Activated naive CD4-positive, alpha-beta T cell treated with anti-CD3 and anti-CD28 coated beads, Interleukin-2, amount 50 U/mL, for 72 hours (primary cell): ENCODE measurements at places on chromosomes 7 and 10.

- DNase-seq, result no peak
These were observed 123.9 kb upstream of the BET1 start for GRCh38 chr7:94128072-94128471.

DNA sequence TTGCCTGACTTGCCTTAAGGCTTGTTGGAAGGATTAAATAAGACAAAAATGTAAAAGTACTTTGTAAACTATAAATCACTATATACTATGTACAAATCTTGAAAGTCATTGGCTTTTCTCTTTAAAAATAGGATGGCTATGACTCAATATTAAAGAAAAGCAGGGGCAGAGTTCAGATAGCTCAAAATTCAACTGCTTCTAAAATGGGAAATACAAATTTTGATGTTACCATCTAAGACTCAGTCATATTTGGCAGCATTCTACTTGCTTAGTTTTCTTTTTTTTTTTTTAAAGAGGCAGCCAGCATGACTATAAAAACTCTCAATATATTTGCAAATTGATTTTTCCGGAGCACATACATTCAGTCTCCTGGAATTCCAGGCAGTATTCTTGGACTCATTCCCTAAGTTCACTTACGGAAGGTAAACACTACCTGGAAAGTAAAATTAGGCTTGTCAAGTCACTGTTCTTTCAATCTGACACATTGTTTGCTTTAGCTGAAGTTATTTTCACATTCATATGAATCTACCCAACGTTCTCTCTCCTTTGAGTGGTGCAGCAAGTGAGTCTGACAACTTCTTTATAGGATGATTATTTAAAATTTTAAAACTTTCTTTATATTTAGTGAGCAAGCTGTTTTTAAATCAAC, 133.8 kb upstream of the CCDC6 start:
- DNase-seq, result no peak

DNA sequence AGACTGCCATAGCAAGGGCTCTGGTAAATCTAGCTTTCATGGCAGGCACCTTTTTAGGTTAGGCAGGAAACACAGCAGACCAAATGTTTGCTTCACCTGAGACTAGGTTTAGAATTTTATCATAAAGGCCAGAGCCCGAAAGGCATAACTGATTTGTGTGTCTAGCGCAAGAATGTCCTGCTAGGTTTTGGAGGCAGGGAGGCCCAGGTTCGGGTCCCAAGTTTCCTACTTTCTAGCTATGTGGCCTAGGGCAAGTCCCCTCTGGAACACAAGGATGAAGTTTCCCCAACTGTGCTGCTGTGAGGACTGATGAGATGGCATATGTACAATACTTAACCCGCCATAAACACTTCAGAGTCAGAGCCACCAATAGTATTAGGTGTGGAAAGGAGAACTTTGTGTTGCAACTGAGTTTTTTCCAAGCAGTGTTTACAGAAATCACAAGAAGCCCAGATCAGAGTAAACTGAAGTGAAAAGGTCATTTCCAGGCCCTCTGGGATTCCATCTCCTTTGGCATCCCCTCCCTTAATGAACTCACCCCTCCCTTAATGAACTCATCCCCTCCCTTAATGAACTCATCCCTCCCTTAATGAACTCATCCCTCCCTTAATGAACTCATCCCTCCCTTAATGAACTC, 244.9 kb downstream of the SKAP2 start:
- no peak for DNase-seq

- DNase-seq, result no peak
These were observed 24.9 kb downstream of the LRRC20 start for GRCh38 chr10:70357565-70357964.

DNA sequence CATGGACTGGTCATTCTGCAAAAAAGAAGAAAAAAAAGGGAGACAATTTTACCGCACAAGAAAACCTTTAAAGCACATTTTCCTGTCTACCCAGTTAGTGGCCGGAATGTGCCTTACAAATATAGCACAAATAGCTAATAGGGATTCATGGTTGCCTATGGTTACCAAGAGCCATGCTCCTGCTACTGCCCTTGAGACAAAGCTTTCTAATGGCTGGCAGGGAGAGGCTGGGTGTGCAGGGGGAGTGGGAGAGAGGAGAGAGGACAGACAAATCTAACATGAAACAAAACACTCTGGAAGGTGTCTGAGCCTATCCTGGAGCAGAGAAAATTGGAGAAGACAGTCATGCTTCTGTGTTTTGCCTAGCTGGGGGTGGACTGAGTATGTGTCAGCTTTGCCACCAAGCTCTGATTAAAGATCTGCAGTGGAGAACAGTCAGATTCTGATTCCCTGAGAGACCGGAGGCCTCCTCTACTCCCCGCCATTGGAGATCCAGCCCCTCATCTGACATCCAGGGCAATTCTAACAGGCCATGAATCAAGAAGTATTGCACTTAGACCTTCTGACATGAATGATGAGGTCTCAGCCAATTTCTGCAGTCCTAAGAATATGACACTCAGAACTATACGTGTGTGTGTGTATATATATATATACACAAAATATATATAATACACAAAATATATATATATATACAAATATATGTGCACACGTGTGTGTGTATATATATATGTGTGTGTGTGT, 80.2 kb downstream of the PRTFDC1 start:
- no peak for DNase-seq

DNA sequence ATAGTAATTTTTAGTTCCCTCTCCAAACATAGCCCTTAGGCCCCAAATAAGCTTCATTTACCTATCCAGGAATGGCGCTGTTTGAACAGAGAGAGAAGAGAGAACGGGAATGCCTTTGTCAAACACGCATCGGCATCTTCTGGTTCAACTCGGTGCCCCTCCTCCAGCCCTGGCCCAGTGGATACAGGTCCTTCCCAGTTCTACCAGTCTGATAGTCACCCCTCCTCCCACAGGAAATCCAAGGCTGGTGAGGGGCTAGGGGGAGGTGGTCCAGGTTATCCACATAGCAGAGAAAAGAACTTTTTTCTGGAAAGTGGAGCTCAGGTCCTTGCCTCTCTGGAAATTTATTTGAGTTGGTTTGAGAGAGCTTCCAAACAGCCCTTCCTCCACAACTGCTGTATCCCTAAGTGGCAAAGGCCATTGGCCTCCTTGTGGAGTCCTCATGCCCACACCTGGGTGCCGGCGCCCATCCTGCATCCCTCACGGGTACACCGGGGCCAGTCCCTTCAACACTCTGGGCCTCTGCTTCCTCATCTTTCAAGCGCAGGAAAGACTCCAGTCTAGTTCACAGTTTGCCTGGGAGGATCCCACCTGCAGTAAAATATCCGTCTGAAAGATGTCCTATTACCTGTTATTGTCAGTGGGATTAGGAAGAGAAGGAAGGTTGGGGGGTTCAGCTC, 287.4 kb downstream of the CELF2 start:
- no peak for DNase-seq

DNA sequence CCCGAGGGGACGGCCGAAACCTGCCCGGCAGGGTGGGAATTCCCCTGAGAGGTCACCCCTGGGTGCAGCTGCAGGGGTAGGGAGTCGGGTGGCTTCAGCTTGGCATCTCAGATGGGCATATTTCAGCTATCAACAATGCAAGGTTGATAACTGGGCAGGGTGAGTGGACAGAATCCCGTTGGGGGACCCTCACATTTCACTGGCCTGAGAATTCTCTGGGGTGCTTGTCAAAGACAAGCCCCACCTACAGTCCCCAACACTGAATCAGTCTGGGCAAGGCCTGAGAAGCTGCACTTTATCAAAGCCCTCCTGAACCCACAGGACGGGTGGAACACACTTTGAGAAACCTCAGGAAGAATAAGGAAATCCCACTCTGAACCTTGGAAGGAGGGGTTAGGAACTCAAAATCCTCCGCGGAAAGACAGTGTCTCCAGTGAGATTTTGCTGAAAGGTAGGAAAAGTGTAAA, 3.1 kb downstream of the RGS10 start:
- DNase-seq, result peak; percentile 67

DNA sequence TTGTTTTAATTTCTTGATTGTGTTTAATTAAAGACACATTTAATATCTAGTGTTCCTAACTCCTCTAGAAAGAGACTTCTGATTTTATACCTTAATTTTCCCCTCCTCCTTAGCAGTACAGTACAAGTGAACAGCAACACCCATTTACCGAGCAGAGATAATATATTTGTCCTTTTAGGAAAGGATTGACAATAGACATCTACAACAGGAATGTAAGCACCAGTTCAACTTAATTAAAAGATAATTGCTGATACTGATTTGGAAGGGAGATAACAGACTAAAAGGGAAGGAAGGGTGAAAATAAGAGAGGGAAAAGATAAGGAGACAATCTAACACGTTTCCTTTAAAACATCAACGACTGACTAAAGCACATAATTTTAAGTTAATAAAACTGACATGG, 119.3 kb downstream of the SRPK2 start:
- no peak for DNase-seq

GRCh38 chr7:117698018-117698417, 175.2 kb downstream of the CTTNBP2 start:
- DNase-seq, result no peak

DNA sequence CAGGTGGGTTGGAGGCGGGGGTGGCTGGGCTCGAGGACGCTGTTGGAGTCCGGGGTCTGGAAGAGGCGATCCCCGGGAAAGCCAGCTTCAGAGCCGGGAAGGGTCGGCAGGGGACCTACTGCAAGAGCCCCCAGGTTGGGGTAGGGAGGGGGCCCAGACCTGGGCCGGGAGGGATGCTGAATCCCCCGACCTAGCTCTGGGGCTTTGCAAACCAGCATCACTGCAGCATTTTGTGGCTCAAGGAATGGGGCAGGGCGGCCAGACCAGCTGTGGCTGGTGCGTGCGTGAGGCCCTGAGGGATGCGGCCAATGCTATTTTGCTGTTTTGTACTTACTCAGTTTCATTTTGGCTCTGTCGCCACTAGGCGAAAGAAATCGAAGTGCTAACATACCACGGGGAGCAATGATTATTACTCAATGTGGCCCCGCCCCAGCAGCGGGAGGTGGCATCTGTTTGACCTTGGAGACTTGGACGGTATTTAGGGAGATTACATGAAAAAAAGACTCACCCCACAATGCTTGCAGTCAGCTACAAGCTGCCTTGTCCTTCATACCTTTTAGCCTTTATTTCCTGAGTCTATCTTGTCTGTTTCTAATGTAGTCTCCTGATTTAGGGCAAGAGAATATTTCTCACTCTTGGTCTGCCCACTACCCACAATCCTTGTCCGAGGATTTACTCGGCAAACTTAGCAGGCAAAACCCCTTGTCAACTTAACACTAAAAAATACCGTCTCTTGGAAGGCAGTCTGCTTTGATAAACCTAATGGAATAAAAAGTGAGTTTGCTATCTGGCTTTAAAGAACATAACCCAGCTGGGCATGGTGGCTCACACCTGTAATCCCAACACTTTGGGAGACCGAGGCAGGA, 16.2 kb downstream of the HSPB1 start:
- peak; percentile 72 for DNase-seq

DNA sequence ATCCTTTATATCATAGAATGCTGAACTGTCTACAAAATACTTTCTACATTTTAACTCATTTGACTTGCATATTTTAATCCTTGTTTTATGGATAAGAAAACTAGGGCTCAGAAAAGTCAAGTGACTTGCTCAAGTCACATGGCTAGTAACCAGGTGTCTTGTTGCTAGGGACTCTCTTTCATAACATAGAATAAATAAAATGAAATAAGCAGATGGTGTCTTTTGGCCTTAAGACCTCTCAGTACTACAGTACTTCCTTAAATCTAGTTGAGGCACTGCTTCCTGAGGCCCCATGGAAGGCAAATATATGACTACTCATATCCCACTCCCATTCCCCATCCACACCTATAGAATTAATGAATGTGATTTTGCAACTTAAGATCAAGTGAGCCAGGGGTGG, 87.9 kb downstream of the CDK6 start:
- DNase-seq, result no peak

DNA sequence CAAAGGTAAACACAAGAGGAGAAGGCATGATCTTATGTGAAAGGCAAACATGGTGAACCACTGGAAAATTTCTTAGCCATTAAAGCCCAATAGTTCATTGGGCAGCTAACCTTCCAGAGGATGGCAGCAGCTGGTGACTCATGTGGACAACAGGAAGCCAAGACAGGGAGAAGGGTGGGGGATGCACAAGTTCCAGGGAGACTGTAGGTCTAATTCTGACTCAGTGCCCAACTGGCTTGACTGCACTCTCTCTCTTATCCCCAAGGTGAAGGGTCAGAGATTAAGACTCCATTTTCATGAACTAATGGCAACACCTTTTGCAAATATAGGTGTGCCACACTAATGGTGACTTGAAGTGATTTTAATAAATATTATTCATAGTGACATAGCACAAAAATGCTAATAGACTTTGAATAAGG, 47.9 kb upstream of the SLC35B4 start:
- no peak for DNase-seq

DNA sequence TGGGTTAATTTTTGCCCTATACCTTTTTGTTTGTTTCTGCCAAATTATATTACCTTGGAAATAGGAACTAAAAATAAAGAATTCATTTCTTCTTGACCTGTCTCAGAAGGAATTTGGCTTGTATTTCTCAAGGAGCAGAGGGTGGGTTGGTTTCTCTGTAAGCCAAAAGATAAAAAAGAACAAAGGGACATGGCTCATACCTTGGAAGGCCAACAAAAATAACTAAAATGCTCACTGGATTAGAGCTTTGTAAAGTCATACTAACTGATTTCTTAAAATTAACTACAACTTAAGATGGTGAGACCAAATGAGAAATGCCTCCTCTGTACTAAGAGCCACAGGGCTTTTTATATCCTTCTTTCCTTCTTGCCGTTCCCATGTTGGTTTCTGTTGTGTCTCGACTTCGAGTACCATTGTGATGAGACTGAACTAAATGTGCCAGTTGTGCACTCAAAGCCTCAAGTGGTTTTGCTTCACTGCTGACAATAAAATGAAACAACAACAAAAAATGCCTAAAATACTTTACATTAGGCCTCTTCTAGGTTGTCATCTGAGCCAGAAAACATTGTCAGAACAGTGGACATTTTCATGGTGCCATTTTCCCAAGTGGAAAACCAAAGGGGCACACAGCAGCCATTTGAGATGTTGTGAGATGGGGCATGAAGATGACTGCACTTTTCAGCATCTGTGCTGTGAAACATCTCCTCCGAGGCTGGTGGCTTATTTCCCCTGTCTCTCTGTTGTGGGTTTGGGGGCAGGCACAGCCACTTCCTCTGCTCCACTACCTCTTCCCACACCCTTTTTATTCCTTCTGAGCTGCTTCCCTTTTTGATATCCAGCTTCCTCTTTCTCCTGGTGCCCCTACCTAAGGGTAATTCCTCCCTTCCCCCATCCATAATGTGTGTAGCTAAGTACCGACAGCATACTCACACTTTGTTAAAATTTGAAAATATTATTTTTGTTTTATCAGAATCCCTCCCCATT, 51.8 kb upstream of the AGR3 start:
- no peak for DNase-seq

- no peak for DNase-seq
These were observed 91.0 kb downstream of the MET start for GRCh38 chr7:116762971-116763370.

- DNase-seq, result no peak
These were observed 617.2 kb downstream of the GRM8 start for GRCh38 chr7:126635545-126635944.

DNA sequence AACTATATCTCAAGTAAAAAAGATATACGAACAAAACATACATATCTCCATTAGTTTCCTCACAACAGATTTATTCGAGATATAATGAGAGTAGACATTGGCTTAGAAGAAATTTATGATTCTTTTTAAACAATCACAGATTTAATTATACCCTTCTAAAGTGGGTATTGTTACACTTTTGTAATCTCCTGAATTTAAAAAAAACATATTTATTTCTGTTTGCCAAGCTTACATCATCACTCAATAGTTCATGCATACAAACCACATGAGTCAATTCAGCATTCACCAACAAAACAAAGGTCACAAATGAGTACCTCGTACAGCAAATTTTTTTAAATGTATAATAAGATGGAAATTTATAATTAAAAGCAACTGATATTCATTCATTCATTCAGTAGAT, 17.6 kb downstream of the LRRN3 start:
- DNase-seq, result no peak
